ENCODE measurements at places on chromosomes 12 and 14. TPM values are rescaled to one million over a fixed set of nuclear protein-coding genes. Genes with fewer than 3 reads are reported as not detected.

Gene OR6C76
- total RNA-seq = not detected

Gene TSHR
- not detected for total RNA-seq

GRCh38 chr14:56310643-56311042 is 192.4 kb downstream of the PELI2 start:
- H3K4me3 ChIP-seq = no peak overlapping the region
- H3K4me1 ChIP-seq = peaks cover 3% of the 10 kb centered on the region
- H3K36me3 ChIP-seq = no peaks in the 10 kb centered on the region
- no peak overlapping the region for H3K27ac ChIP-seq

Gene TSPAN11
- total RNA-seq = 0.18 TPM

- H3K27ac ChIP-seq = peak overlapping the region; percentile 18
- H3K27me3 ChIP-seq = no peaks in the 10 kb centered on the region
- peaks cover 5% of the 10 kb centered on the region for H3K4me1 ChIP-seq
- H3K4me3 ChIP-seq = no peak overlapping the region
- peak; percentile 7 for DNase-seq
- H3K36me3 ChIP-seq = no peaks in the 10 kb centered on the region
These were observed 12.8 kb downstream of the LUM start for GRCh38 chr12:91098461-91098860.

GRCh38 chr14:69643430-69644200 is 32.2 kb downstream of the SUSD6 start:
- no peaks in the 10 kb centered on the region for H3K36me3 ChIP-seq
- H3K27ac ChIP-seq = no peak overlapping the region
- peak; percentile 84 for DNase-seq
- no peak overlapping the region for H3K4me3 ChIP-seq
- no peaks in the 10 kb centered on the region for H3K27me3 ChIP-seq

DNA sequence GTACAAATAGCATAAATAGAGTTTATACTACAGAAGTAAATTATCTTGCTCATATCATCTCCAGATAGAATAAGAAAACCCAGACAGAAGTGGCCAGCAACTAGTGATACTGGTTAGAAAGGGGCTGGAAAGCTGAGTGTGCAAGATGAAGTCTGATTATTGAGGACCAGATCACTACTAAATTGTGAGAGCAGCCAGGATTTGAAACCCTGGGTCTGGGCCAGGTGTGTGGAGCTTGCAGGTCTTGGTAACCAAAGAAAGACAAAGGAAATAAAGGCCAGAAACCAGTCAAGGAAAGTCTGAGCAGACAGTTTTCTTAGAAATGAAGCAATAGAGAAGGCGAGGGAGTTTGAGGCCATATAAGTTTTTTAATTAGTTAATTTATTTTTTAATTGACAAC is 611.8 kb downstream of the ETNK1 start:
- H3K27me3 ChIP-seq = no peaks in the 10 kb centered on the region
- H3K4me1 ChIP-seq = no peaks in the 10 kb centered on the region
- H3K4me3 ChIP-seq = no peak overlapping the region
- H3K27ac ChIP-seq = no peak overlapping the region
- no peak for DNase-seq
- no peaks in the 10 kb centered on the region for H3K36me3 ChIP-seq

GRCh38 chr12:38157274-38157932 is 159.2 kb upstream of the ALG10B start:
- H3K4me3 ChIP-seq = no peak overlapping the region
- no peak overlapping the region for H3K27ac ChIP-seq
- no peaks in the 10 kb centered on the region for H3K27me3 ChIP-seq
- DNase-seq = no peak
- no peaks in the 10 kb centered on the region for H3K36me3 ChIP-seq

- H3K27me3 ChIP-seq = no peaks in the 10 kb centered on the region
- no peak for DNase-seq
- H3K27ac ChIP-seq = no peak overlapping the region
These were observed 177.0 kb upstream of the CNTN1 start for GRCh38 chr12:40515041-40515816.

Gene PPP1R36
- 0.28 TPM for total RNA-seq

DNA sequence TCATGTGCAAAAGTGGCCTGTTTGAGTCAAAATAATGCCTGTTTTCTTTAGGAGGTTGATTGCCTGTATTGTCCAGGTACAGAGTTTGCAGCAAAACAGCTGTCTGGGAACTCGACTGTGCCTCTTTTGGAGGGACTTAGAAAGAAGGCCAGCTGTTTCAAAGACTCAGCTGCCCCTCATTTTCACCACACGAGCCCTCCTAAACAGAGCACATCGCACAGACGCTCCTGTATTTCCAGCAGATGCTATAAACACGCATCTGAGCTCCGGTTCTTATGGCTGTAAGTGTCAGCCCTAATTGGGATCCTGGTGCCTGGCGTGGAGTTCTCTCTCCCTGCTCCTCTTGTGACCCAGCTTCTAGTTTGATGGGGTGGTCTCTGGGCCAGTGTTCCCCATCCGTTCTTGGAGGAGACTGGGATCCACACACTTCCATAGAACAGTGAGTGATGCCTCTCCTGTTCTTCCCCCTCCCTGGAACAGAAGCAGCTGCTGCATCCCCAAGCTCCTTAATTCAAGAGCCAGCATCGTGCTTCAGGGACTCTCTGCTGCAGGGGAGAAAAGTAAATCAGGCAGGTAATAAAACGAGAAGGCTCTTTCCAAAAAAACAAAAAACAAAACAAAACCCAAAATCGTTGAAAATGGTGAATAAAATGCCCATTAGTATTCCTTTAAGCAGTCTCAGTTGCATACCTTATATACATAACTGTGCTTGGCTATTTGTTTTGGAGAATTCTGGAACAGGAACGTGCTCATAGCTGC is 269.0 kb downstream of the SLC15A4 start:
- no peaks in the 10 kb centered on the region for H3K4me1 ChIP-seq
- H3K36me3 ChIP-seq = no peaks in the 10 kb centered on the region
- H3K27ac ChIP-seq = no peak overlapping the region
- no peak for DNase-seq
- no peak overlapping the region for H3K4me3 ChIP-seq

Gene CELA1
- not detected for total RNA-seq

DNA sequence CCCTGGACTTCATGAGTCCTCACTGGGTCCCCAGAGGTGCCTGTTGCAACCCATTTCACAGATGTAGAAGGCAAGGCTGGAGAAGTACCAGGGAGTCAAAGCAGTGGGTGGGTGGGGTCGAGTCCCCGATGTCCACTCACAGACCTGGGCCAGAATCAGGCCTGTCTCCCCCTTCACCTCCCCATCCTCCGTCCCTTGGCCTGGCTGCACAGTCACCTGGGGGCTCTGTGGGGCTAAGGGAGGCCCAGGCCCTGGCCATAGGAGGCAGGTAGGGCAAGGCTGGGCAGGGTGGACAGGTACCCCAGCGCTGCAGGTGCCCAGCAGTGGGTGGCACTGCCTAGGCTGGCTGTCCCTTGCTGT is 29.5 kb downstream of the RTL1 start:
- no peak overlapping the region for H3K27ac ChIP-seq
- H3K4me1 ChIP-seq = no peaks in the 10 kb centered on the region
- H3K27me3 ChIP-seq = no peaks in the 10 kb centered on the region
- no peak overlapping the region for H3K4me3 ChIP-seq
- H3K36me3 ChIP-seq = peaks cover 43% of the 10 kb centered on the region

GRCh38 chr14:61478971-61479473 is 157.6 kb downstream of the PRKCH start:
- no peak overlapping the region for H3K4me3 ChIP-seq
- H3K27ac ChIP-seq = peak overlapping the region; percentile 100
- H3K4me1 ChIP-seq = peaks cover 31% of the 10 kb centered on the region
- no peak for DNase-seq
- no peaks in the 10 kb centered on the region for H3K36me3 ChIP-seq
- H3K27me3 ChIP-seq = no peaks in the 10 kb centered on the region

DNA sequence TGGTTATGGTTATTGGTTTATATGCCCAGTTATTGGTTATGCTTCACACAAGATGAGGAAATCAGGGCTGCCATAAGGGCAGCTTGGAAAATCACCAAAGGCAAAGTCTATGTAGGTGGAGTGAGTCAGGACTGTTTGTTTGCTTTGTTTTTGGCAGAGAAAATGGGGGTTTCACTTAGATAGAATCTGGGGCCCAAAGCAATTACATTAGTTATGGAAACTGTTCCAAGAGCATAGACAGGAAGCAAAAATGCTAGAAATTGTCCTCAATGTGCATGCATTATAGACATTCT is 2.2 kb downstream of the VAMP1 start:
- peak; percentile 62 for DNase-seq
- H3K4me3 ChIP-seq = no peak overlapping the region
- no peak overlapping the region for H3K27ac ChIP-seq
- H3K36me3 ChIP-seq = peaks cover 22% of the 10 kb centered on the region

DNA sequence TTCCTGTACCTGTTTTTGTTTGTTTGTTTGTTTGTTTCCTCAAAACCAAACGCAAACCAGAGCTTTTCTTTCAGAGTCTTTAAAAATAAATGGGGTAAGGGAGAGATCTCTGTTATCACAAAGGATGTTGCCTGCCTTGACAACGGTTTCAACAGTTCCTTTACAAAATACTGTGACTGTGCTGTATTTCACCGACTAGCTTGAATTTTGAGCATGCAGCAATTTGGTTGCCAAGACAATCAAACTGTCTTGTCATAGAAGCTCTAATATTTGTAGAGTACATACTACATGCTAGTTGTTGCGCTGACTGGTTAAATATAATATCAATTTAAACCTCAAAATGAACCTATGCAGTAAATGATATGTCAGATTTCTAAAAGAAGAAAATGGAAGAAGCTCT is 22.4 kb upstream of the TCP11L2 start:
- H3K27ac ChIP-seq = no peak overlapping the region
- no peaks in the 10 kb centered on the region for H3K36me3 ChIP-seq
- H3K4me3 ChIP-seq = no peak overlapping the region
- H3K27me3 ChIP-seq = peaks cover 13% of the 10 kb centered on the region
- DNase-seq = no peak

All from IMR-90 (cell line).